ENCODE measurements at places on chromosomes 1 and 21.

GRCh38 chr1:56506951-56507491 lies 72.3 kb downstream of the PLPP3 start:
- no peak for DNase-seq

DNA sequence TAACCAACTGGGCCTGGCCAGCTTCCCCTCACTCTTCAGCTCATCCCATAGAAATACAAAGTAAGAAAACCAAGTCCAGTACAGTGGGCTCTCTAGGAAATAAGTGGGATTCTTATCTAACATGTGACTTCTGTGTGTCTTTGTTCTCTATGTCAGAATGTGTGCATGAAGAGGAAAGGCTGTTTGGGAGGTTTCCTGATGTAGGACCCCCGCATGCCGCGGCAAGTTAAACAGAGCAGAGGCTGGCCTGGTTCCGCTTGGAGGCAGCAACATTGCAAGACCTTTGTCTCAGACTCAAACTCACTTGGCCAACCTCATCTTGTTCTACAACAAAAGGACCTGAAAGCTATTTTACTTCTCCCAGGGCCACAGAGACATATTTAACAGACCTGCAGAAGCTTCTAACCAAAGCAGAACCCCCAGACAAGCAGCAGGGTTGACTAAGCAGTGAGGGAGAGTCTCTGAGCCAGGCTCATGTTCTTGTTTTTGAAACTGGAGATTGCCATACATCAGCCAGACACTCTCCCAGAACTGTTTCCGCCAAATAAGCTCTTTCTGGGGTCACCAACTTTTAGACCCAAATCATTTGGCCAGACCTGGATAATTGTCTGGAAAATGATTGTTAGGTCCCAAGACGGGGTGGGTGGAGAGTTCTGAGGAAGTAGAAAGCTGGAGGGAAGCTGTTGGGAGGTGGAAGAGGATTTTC lies 6.2 kb downstream of the MTARC2 start:
- no peak for DNase-seq

DNA sequence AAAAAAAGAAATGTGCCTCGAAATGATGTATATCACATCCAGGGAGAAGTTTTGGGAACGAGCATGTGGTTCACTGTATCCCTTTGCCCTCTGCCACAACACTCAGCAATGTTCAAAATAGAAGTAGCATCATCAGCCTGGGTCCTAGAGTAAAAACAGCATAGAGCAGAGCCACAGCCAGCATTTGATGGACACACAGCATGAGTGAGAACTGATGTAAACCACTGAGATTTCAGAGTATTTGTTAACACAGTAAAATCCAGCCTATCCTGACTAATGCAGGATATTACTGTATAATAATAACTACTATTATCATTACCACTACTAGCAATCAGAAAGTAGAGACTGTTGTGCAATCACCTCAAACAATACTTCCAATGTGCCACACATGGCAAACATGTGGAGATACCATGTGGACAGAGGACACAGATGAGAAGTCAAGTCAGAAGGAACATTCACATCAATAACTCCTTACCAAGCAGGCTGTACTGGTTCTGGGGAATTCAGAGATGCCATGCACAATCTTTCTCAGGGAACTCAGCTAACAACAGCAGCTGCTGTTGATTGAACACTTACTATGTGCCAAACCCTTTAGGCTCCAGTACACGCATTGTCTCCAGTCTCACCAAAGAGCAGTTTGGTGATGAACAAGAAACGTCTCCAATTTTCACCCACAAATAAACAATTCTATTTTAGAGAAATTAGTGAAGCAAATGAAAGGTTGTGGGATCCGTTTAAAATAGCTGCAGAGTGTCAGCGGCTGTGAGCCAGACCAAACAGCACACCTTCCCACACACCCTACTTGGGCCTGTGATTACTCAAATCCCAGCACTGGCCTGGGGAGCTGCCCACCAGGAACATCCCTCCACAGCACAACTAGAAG lies 16.6 kb upstream of the GFI1 start:
- DNase-seq = no peak

- no peak for DNase-seq
Observed at GRCh38 chr1:92536980-92537884, 50.5 kb upstream of the GFI1 start.

- DNase-seq = no peak
Observed at GRCh38 chr1:211068976-211069375, 65.0 kb downstream of the KCNH1 start.

- no peak for DNase-seq
Observed at GRCh38 chr1:16015960-16016901, 1.6 kb downstream of the HSPB7 start.

- DNase-seq = no peak
Observed at GRCh38 chr21:36663033-36663855, 35.7 kb upstream of the SIM2 start.

DNA sequence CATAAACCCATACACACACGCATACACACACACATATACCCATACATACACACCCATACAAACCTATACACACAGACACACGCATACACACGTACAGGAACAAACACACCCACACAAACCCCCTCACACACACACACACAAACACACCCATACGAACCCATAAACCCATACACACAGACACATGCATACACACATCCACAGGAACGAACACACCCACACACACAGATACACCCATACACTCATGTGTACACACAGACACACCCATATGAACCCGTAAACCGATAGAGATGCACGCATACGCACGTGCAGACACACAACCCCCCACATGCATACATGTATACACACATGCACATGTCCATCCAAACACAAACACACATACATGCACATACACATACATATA lies 9.5 kb downstream of the WNT9A start:
- DNase-seq = no peak

DNA sequence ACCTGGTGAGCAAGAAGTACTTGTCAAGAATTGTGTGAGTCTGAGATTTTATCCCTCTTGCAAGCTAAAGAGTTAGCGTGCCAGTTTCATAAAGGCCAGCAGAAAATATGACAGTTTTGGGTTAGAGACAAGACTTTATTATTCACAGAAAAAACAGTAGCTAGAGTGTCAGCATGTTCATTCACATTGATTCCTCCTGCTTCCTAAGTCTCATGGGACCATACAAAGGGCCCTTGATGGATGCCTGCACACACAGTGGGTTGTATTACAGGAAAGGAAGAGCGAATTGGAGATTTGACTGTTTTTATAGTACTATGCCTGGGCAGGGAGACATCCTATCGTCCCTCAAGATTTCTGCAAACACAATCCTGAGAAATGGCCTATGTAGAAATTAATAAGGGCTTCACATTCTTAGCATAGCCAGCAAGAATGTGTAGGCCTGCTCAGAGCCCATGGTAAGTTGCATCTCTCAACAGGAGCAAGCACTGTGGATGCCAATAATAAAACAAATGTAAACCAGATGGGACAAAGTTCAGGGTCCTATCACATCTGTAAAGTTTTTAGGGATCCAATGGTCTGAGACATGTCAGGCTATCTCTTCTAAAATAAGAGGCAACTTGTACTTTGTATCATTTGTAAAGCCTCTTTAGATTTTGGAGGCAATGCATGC lies 4.0 kb upstream of the ASPM start:
- DNase-seq = no peak

GRCh38 chr1:66251546-66251945 lies 282.4 kb upstream of the SGIP1 start:
- DNase-seq = no peak

DNA sequence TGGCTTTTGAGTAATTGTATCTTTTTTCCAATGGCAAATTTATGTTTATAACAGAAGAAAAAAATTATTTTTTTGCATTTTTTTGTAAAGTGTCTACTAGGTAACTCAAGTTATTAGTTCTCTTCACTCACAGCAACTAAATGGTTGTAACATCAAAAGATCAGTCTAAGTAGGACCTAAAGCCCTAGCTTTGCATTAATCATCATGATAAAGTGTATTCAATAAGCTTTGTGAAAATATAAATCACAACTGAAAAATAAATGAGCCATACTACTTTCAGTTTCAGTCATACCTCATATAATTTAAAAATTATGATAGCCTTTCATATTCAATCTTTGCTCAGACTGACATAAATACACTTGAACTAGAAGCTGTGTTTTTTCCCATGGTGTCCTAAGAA lies 6.9 kb downstream of the TAF5L start:
- DNase-seq = no peak

GRCh38 chr21:14858311-14858710 lies 206.5 kb downstream of the NRIP1 start:
- no peak for DNase-seq

DNA sequence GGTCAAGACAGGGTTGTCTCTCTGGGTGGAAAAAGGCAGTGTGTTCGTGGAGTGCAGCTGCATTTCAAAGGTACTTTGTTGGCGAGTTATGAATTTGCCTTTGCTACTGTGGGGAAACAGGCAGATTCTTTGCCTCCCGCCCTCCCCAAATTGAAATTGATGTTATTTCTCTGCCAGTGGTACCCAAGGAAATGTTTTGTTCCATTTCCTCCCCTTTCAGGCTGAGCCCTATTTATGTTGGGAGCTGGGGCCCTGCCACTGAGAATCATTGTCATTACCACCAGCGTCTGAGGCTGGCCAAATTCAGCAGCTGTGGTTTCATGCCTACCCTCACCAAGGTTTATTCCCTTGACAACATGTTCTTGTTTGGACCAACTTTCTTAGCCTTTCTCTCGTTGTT lies 48.5 kb upstream of the OLIG2 start:
- DNase-seq = no peak

- DNase-seq = no peak
Observed at GRCh38 chr1:60367532-60367931, 294.0 kb upstream of the C1orf87 start.

GRCh38 chr1:227070638-227071285 lies 130.7 kb downstream of the COQ8A start:
- DNase-seq = no peak

- no peak for DNase-seq
Observed at GRCh38 chr1:205950826-205951549, 7.7 kb upstream of the SLC26A9 start.

- DNase-seq = no peak
Observed at GRCh38 chr1:163426505-163427251, 104.9 kb downstream of the NUF2 start.

DNA sequence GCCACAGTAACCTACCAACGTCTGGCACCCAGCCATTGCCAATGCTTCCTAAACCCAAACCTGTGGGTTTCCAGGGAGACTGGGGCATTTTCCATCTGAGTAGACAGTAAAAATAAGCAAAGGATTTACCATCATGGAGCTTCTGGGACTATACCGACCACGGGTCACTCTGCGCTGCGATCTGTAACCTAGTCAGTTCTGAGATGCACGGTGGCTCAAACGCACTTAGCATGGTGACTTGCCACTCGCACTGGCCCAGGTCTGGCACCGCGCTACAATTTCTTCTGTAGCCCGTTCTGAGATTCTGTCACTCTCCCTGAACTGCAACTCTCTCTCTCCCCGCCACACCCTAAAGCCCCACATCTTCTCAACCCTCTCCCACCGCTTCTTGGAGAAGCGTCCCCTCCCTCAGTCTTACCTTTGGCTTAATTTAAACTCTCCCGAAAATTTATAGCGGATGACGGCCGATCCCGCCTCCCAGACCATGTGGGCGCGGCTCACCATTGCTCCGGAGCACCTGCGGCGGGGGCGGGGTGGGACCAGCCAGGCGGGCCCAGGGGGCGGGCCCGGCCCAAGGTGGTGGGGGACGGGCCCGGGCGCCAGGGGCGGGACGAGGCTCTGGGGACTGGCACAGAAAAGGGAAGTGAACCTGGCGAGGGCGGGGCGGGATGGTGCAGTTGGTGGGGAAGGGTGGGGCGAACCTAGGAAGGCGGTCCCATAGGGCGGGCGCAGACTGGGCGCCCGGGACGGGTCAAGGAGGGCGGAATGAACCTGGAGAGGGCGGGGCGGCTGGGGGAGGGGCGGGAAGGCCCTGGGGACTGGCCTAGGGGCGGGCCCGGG lies 493 bp upstream of the MAP3K21 start:
- peak; percentile 65 for DNase-seq

GRCh38 chr1:172753964-172754363 lies 95.1 kb downstream of the FASLG start:
- no peak for DNase-seq

DNA sequence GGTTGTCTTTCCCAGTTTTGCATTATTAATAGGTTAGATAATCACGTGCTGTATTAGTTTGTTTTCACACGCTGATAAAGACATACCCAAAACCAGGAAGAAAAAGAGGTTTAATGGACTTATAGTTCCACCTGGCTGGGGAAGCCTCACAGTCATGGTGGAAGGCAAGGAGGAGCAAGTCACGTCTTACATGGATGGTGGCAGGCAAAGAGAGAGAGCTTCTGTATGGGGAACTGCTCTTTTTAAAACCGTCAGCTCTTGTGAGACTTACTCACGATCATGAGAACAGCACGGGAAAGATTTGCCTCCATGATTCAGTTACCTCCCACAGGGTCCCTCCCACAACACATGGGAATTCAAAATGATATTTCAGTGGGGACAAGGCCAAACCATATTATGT lies 2.3 kb upstream of the VCAM1 start:
- no peak for DNase-seq

- DNase-seq = no peak
Observed at GRCh38 chr1:112964347-112964746, 8.4 kb upstream of the SLC16A1 start.

DNA sequence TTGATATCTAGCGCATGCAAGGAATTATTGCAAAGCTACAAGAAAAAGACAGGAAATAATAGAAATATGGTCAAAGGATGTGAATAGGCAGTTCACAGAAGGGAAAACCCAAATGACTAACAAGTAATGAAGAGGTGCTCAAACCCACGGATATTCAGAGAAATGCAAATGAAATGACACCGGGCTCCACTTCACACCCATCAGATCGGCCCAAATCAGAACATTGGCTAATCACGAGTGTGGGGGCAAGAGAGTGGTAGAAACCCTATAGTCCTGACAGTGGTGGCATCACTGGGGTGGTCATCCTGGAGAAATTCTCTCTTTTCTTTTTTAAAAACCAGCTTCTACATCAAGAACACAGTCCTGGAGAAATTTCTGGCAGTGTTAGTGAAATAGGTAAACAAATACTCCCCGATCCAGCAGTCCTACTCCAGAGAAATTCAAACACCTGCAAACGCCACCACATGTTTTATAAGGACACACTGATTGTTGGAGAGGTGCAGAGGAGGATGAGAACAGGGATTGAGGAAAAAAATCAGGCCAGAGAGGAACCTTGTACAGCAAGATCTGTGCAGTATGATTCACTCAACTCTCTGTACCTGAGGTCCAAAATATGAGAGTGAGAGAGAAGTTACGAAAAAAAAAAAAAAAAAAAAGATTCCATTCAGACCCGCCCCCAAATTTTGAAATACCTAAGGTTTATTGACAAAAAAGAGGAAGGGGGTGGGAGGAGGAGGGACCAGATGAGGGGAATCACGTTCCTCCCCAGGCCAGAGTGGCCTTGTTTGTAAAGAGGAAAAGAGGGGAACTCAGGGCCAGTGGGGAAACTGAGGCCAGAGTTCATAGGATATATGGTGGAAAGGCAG lies 9.2 kb upstream of the TNFRSF1B start:
- DNase-seq = no peak

GRCh38 chr21:46555225-46555617 lies 49.7 kb downstream of the S100B start:
- no peak for DNase-seq
